ENCODE measurements at places on chromosomes 11 and 22. TPM values are rescaled to one million over a fixed set of nuclear protein-coding genes. Genes with fewer than 3 reads are reported as not detected.

- DNase-seq, result no peak
Observed at GRCh38 chr11:27184458-27185312, 144.1 kb downstream of the BBOX1 start.

DNA sequence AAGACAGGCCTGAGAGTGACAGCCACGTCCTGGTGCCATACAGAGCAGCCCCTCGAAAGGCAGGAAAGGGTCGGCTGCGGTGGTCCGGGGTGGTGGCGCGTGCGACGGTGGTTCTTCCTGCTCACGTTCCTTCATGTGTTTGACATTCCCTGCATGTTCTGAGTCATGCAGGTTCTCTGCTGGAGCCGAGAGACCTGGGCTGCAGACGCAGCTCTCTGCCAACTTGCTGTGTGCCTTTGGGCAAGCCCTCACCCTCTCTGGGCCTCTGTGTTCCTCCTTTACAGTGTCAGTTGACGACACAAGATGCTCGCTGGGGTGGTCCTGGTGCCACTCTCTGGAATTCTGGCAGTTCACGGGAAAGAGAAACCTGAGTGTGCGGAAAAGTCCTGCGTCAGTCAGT, 12.0 kb downstream of the ARHGAP8 start:
- peak; percentile 22 for DNase-seq

DNA sequence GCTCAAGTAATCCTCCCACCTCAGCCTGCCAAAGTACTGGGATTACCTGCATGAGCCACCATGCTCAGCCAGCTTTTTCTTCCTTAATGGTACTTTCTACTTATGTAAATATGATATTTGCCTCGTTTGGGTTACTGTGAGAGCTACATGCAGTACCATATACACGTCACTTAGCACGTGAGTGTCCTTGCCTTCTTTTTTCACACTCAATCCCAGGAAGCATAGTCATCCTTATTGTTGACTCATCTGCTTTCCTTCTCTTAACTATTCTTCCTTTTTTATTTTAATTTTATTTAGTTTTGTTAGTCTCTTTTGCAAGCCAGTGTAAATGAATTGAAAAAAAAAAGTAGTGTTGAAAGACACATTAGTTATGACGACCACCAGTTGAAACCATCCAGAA, 205.9 kb downstream of the HIPK3 start:
- DNase-seq, result no peak

- peak; percentile 97 for DNase-seq
Observed at GRCh38 chr11:61679893-61680621, at the start of gene DAGLA. TSS of gene DAGLA (plus strand) at chr11:61680391. CDS start at chr11:61720156, 39,765 bp downstream.

DNA sequence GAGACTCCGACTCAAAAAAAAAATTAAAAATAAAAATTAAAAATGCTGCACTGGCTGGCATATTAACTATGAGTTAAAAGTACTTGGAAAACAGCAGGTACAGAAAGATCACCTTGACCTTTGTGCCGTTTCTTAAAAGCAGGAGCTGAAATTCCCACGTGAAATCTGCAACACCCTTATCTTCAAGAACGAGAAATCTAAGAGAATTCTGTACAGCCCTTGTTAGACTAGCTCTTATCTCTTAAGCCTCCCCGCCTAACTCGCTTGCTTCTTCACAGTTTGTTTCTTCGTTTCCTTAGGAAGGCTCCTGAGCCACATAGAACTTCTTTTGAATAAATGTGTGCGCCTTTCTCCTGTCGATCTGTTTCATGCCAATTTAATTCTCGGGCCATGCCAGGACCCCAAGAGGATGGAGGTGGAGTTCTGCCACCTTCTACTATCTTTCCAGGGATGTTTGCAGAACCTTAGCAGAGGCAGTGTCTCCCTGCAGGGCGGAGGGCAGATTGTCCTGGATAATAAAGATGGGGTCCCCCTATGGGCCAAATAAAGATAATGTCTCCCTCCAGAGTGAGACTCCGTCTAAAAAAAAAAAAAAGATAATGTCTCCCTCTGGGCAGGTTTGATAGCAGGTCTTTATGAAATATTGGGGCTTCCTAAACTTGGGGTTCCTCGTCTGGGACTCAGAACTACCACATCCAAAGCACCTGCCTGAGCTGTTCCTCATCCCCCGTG, 27.4 kb upstream of the SYT8 start:
- DNase-seq, result peak; percentile 84

- no peak for DNase-seq
Observed at GRCh38 chr11:130580891-130581492, 132.5 kb downstream of the ADAMTS15 start.

DNA sequence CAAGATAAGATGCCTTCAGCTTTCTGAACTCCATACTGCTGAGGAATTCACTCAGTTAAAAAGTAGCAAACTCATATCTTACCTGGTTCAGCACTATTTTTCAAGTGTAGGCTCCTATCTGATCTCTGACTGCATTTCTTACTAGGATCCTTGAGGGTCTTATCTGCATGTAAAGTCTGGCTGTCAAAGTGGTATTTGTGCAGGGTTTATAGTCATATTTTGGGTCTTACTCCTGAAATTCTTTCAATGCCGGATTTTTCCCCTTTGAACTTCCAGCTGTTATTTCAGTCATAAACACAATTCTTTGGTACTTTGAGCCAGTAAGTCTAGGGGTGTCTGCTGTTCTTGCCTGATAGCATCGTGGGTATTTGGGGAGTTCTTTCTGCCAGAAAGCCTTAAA, 25.3 kb upstream of the NOX4 start:
- DNase-seq, result no peak

GRCh38 chr11:134612140-134613030, 200.3 kb upstream of the B3GAT1 start:
- DNase-seq, result peak; percentile 60

- no peak for DNase-seq
Observed at GRCh38 chr11:102420547-102420946, 32.0 kb downstream of the TMEM123 start.

GRCh38 chr11:61429346-61429690, 457 bp downstream of the CPSF7 start:
- peak; percentile 95 for DNase-seq

GRCh38 chr11:120598517-120599257, 87.1 kb downstream of the GRIK4 start:
- no peak for DNase-seq

GRCh38 chr11:110093407-110094297, 460 bp downstream of the ZC3H12C start:
- DNase-seq, result peak; percentile 69

DNA sequence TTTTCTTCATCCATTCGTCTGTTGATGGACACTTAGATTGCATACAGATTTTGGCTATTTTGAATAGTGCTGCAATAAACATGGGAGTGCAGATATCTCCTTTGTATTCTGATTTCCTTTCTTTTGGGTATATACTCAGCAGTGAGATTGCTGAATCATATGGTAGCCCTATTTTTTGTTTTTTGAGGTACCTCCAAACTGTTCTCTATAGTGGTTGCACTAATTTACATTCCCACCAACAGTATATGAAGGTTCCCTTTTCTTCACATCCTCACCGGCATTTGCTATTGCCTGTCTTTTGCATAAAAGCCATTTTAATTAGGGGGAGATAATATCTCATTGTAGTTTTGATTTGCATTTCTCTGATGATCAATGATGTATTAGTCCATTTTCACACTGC, 96.1 kb downstream of the PRR5L start:
- DNase-seq, result no peak

DNA sequence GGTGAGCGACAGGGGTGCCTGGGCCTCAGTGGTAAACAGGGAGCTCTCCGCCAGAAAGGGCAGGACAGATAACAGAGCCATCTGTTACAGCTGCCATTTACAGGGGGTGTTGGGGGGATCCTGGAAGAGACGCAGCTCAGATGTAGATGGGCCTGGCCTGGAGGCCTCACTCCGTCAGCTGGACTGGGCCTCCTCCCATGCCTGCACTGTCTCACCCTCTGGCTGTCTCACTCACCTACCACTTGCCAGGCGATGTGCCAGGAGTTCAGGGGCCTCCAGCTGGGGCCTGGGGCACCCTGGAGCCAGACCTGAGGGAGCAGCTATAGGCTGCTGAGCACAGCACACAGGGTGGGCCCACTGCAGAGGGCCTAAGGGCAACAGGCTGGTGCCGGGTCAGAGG, 16.3 kb upstream of the SUSD2 start:
- DNase-seq, result no peak

DNA sequence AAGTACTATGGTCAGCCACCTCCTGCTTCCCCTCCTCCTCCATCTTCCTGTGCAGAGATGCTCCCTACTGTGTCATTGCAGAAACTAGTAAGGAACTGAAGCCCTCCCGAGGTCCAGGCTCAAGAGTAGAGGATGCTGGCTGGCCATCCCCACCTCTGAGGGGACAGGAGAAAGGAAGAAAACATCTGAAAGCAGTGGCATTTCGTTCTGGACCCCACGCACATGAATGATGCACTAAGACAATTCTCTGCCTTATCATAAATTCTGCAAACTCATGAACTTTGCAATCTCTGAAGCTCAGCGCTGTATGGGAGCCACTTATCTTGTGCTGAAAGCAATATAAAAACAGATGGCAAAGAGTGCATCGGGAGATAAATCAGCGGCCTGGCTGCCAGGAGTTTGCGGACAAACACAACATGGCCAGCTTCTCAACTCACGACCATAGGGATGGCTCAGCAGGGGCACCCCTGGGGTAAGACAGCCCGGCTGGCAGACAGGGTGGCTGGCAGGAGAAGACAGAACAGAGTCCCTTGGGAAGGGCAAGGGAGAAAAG, 306.4 kb downstream of the NXPE2 start:
- DNase-seq, result no peak

- no peak for DNase-seq
Observed at GRCh38 chr22:28141614-28142013, 222.6 kb upstream of the PITPNB start.

DNA sequence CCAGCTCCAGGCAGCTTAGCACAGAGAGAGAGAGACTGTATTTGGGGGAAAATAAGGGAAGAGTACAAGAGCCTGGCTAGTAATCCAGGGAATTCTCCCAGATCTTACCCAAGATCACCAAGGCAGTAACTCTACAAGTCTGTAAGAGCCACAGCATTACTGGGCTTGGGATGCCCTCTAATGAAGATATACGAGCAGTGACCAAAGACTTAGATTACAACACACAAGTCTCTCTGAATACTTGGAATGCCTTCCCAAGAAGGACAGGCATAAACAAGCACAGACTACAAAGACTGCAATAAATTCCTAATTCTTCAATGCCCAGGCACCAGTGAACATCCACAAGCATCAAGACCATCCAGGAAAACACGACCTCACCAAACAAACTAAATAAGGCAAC, 17.7 kb downstream of the DNAJC24 start:
- no peak for DNase-seq

DNA sequence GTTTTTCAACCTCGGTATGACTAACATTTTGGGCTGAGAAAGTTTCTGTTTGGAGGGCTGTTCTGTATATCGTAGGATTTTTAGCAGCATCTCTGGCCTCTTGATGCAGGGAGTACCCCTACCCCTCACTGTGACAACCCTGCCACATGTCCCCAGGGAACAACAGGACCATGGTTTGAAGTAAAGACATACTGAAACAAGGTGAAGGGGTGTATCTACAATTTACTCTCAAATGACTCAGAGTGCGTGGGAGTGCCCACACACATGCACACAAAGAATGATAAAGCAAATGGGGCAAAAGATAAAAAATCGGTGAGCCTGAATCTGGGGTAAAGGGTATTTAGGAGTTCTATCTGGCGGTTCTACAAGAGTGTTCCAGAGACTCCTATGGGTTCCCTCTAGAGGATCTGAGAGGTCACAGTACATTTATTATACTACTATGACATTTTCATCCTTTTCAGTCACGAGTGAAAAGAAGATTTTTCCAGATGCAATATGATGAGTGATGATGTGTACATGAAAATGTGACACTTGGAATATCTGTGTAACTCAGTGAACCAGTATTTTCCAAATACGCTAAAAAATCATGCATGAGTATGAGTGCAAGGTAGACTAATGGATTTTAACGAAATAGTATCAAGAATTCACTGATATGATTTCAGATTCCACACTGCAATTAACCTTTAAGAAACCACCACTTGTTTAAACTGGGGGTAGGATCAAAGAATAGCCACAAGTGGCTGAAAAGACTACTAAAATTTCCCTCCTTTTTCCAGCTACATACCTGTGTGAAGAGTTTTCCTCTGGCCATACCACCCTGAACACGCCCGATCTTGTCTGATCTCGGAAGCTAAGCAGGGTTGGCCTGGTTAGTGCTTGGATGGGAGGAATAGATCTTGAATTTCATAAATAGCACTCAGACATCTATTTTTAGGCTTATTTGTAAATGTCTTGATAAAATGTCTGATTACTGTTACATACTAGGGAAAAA, 56.3 kb upstream of the YPEL1 start:
- DNase-seq, result no peak

- peak; percentile 53 for DNase-seq
Observed at GRCh38 chr22:26621663-26622062, at the start of gene CRYBA4. TSS of gene CRYBA4 (plus strand) at chr22:26621963. CDS start at chr22:26622597, 634 bp downstream.

- DNase-seq, result no peak
Observed at GRCh38 chr11:3904228-3904627, 48.8 kb downstream of the STIM1 start.

DNA sequence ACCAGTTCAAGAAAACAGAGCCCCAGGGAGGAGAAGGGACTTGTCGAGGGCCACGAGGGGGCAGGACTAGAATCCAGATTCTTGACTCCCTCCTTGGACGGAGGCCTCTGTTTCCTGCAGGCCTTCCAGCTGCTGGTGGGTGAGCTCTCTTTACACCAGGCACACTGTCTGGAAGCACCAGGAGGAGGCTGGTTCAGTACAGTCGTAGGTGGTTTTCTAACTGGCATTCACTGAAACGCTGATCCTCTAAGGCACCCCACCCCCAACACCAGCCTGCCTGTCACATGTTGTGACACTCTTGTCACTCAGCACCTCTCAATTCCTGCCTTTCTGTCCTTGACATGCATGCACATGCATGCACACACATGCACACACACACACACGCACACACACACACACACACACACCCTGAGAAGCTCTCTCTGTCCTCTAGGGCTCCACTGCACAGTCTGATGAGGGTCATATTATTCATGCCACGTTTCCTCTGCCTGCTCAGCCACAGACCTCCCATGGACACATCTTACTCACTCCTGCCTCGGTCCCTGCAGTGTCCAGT, 751 bp downstream of the MS4A10 start:
- no peak for DNase-seq

GRCh38 chr11:78840200-78840599, 265.5 kb upstream of the NARS2 start:
- no peak for DNase-seq

- no peak for DNase-seq
Observed at GRCh38 chr11:38814670-38815069, 2216.6 kb upstream of the RAG2 start.

MLC1 gene
- total RNA-seq, result 0.14 TPM

ART1 gene
- 0.07 TPM for total RNA-seq

TIMP3 gene
- total RNA-seq, result 5.0 TPM

POU2F3 gene
- total RNA-seq, result 0.81 TPM

CHST1 gene
- 0.87 TPM for total RNA-seq

P2RY2 gene
- 0.35 TPM for total RNA-seq

OR51B4 gene
- total RNA-seq, result not detected

PKNOX2 gene
- total RNA-seq, result 2.2 TPM

PHOX2A gene
- 2.8 TPM for total RNA-seq

TPH1 gene
- 0.04 TPM for total RNA-seq

GRAP2 gene
- 0.52 TPM for total RNA-seq

Measured in H7 (cell line).